GM12892 (cell line): ENCODE measurements at places on chromosomes 5 and 9.
A peak's percentile ranks its signal among the peaks of the same experiment; 100 is the strongest.

DNA sequence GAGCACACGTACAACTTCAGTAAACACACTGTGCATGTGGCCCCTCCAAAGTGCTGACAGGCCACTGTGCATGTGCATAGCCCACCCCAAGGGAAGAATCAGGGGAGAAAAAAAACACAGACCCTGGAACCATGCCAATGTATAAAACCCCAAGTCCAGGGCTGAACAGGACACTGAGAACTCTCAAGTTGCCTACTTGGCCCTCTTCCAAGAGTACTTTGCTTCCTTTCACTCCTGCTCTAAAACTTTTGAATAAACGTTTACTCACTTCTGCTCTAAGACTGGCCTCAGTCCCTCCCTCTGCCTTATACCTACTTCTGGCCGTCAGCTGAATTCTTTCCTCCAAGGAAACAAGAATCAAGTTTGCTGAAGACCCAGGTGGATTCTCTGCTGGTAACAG is 77.7 kb upstream of the NFIB start:
- DNase-seq, result no peak

- DNase-seq, result no peak
Measured at GRCh38 chr5:103808464-103809106, 246.0 kb upstream of the NUDT12 start.

- no peak for DNase-seq
Measured at GRCh38 chr5:159903131-159903530, 13.2 kb upstream of the ADRA1B start.

- DNase-seq, result no peak
Measured at GRCh38 chr9:124274226-124274625, 16.5 kb downstream of the NEK6 start.

GRCh38 chr5:59326596-59326995 is 566.9 kb downstream of the PDE4D start:
- no peak for DNase-seq

- no peak for DNase-seq
Measured at GRCh38 chr5:82106207-82106606, 134.4 kb downstream of the ATG10 start.

DNA sequence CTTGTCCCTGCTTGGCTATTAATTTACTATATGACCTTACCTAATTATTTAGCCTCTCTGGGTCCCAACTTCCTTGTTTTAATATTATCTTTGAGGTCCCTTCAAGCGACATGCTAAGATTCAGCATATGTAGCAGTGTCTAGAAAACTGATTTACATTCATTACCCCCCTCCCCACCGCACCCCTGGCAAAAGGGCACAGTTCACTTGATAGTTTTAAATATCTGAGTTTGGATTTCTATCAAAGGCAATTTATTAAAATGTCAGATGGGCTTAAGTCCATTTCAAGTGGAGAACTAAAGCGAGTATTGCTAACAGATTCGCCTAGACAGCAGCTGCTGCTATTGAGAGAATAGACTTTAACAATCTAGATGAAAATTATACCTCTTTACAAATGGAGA is 3.9 kb downstream of the CEMIP2 start:
- DNase-seq, result no peak

DNA sequence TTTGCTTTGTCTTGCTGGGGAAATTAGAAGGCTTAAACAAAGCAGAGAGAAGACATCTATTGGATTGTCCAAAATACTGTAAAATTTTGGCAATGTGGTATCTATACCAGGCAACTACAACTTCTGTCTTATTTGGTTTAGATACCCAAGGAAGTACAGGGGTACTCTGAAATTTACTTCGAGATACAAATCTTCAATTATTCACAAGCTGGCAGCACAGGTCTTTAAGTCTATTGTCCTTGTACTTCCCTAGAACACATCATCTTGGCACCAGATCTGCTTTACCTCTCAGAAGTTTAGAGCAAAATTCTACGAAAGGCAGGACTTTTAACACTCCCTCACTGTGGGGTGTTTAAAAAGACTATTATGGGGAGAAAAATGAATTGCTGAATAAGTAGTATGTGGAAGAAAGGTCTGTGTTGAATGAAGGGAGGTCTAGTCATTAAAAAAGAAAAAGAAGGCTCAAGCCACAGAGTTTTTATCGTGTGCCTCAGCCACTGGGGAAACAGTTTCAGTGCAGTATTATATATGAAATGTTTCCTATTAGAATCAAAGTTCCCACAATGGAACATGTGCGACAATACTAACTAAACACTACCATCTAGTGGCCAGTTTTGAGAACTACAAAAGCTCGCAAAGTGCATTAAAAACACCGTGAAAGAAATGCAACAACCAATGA is 93.7 kb downstream of the PDE4D start:
- DNase-seq, result no peak

- no peak for DNase-seq
Measured at GRCh38 chr5:56264417-56265025, 31.4 kb upstream of the ANKRD55 start.

DNA sequence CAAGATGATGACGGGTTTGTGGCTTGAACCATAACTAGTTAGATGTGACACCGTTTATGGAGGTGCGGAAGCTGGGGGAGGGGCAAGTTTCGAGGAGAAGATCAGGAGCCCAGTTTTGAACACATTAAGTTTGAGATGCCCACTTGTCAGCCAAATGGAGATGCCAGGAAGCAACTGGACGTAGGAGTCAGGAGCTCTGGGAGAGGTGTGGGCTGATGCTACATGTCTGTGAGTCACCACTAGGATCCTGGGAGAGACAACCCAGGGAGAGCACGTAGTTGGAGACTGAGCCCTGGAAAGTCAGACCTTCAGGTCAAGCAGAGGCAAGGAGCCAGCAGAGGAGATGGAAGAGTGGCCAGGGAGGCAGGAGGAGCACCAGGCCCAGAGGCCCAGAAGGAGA is 48.8 kb upstream of the SLC25A51 start:
- DNase-seq, result no peak

DNA sequence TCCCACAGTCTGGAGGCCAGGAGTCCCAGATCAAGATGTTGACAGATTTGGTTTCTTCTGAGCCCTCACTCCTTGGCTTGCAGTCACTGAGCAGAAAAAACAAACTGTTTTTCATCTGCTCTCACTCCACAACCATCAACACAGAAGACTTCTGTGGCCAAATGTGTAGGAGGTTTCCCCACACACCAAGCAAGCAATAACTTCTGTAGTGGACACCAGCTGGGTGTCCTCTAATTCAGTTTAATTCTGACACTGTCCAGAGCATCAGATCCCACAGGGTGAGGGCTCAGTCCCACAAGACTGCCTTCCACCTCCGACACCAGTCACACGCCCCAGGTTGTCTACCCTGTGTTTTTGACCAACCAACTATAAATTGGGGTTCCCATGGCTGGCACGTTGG is 209.9 kb downstream of the AOPEP start:
- DNase-seq, result no peak

DNA sequence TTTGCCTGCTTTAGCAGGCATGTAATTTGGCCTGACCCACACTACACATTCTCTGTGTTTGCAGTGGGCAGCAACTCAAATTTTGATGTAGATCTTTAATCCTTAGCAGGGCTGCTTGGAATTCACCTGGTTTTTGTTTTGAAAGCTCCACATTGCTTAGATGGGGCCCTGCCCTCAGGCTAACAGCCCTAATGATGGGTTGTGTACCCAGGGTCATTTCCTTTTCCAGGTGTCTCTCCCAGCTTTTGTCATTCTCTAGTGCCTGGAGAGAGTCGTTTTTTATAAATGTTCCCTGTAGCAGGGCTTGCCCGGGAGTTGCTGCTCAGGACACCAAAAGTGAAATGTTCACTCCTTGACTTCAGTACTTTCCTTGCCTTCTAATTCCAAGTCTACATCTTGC is 126.3 kb downstream of the TRIO start:
- no peak for DNase-seq

DNA sequence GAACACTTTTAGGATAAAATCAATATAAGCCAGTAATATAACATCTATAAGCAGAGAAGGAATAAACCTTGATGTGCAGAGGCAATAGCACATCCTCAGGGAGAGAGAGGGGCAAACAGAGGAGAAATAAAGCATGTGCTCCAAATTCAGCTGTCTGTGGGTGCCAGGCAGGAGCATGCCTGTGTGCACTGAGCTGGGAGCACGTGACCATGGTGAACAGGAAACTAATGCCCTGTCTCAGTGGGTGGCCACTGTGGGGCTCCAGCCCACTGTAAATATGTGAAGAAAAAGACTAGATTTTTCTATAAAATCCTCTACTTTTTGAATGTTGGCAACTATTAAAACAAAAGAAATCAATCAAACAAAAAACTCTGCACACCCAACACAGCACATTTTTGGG is 55.3 kb downstream of the FYB1 start:
- DNase-seq, result no peak

DNA sequence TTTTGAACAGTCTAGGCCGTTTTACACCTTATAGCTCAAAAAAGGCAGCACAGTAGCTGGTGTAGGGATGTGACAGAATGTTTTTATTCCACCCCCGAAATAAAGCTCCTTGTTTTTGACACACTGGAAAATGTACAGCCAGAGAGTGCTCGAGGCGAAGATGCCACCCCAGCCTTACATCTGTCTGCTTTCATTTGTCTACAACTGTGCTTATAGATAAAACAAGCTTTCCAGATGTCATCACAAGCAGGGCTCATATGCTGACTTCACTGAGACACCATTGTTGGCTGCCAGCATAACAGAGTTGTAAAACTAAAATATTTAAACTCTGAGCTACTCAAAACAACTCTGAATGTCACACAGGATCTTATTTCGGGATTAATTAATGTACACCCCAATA is 386.3 kb downstream of the BNC2 start:
- no peak for DNase-seq

DNA sequence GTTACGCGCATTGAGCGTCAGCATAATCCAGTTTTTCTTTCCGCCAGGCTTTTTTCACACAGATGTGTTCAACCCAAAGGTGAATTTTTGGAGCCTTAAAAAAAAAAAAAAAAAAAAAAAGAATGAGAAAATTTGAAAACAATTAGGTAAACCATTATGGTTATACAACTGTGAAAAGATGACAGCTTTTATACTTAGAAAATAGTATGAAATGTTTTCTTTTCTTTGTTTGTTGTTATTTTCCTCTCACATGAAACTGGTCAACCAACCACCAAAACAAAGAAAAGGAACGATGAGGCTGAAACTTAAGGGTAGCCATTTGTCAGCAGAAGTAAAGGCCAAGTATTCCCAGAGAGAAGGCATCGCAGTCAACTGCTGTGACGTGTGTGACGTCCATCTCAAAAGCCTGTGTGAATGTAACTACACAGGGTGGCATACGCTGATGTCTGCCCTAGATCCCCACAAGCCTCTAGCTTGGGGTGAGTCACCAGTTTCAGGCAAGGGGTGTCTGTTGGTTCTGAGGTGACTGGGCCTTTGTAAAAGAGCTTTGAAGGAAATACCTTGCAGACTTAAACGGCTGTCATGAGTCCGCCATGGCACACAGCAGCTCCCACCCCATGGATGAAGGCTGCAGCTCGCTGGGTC is 182.9 kb downstream of the AOPEP start:
- DNase-seq, result no peak

GRCh38 chr9:137077010-137077747 is at the start of gene UAP1L1:
UAP1L1 (plus strand) TSS chr9:137077517; CDS start chr9:137077533, 16 bp downstream.
- DNase-seq, result peak; percentile 80

DNA sequence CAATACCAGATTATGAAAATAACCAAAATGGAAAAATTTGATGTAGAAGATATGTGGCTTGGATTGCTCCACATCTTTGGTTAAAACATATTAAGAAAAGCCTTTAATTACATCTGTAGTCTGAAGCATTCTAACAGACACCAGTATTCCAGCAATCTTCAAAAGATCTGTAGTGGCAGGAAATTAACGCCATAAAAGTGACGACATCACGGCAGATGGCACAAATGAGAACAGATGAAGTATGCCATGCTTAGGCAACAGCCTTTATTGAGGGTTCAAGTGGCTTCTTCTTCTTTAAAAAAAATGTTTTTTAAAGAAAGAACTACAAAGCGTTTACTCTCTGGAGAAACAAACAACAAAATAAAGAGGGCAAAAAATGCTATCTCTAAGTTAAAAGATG is 164.2 kb downstream of the MEF2C start:
- no peak for DNase-seq

- no peak for DNase-seq
Measured at GRCh38 chr5:107517185-107518033, 153.3 kb downstream of the EFNA5 start.

GRCh38 chr5:138651767-138652117 is 76.5 kb upstream of the HSPA9 start:
- DNase-seq, result no peak

DNA sequence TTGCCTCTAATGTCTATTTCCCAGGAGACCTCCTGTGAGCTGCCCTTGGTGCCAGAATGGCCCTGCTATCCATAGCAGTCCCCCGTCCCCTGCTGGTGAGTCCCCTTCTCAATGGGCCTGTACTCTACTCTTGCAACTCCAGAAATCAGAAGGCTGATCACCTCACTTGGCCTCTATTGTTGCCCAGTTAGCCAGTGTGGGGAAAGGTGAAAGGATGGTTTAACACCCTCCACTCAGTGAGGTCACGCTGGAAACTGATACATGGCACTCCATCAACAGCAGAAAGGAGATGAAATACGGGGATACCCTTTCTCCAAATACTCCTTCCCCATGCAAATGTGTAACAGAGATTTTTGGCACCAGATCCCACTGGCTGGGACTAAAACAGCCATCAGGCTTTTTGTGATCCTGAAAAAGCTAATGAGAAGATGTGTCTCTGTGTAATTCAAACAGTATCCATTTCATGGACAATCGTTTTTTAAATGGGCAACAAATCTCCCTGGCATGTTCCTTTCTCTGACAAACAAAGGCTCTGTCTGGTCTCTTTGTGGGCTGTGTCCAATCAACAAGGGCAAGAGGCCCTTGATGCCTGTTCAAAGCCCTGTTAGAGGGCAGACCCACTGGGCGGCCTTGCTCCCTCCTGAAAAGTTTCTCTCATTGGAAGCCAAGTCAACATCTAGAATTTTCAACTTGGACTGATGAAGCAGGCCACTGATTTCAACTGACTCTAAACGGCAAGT is 343.7 kb downstream of the SPOCK1 start:
- DNase-seq, result no peak

DNA sequence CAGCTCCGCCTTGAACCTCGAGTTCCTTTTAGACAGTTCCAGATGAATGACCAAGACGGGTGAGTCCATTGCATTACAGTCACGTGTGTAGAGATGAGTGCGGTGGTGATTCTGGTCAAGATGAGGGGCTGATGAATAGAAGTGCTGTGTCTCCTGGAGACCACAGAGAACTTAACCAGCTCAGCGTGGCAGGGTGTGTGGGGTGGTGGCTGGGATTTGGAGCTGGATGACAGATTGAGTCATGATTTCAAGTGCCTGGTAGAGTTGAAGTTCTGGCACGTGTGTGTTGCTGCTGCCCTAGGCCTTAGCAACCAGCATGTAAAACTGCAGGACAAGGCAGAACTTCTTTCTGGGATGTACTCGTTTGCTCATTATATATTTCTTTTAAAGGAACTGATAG is 53.3 kb downstream of the PRRC2B start:
- DNase-seq, result no peak

DNA sequence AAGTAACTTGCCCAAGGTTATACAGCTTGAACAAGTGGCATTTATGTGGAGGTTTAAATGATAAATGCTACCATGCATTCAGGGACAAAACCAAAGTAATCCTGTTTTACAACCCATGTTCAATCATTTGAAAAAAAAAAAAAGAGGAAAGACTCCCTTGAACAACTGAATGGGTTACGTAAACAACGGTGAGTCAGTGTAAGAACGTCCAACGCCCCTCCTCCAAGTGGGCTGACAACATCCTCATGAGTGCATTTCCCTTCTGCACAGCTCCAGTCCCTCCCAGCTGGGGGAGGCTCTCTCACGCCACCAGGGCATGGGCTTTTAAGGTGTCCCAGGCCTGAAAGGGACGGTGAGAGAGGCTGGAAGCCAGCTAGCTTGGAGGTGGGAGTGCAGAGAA is 90.0 kb downstream of the PRRT1B start:
- DNase-seq, result no peak
